Fibroblast of skin of back (primary cell): ENCODE measurements at places on chromosomes 1 and 21.
A peak's percentile ranks its signal among the peaks of the same experiment; 100 is the strongest.

GRCh38 chr1:198595765-198596164, 43.1 kb upstream of the PTPRC start:
- no peak for DNase-seq

DNA sequence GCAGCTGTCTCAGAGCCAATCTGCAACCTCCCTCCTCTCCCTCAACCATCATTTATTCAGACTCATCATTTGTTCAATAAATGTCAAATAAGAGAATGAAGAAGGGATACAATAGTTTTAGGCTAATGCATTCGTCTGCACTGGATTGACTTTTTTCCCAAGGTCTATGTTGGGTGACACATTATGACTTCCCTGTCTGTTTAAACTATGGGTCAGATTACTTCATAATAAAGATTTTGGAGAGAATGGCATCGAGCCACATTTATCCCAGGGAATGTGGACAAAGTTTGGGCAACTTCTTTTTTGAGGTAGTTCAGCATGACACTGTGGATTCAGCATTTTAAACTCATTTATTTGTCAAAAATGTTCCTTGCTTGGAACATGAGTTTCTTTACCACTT, 107.4 kb upstream of the ADGRL2 start:
- no peak for DNase-seq

- peak; percentile 79 for DNase-seq
Observed at GRCh38 chr1:183318433-183318832, 99.7 kb downstream of the NMNAT2 start.

GRCh38 chr1:42844592-42845140, 1.7 kb upstream of the ZNF691 start:
- DNase-seq, result no peak

DNA sequence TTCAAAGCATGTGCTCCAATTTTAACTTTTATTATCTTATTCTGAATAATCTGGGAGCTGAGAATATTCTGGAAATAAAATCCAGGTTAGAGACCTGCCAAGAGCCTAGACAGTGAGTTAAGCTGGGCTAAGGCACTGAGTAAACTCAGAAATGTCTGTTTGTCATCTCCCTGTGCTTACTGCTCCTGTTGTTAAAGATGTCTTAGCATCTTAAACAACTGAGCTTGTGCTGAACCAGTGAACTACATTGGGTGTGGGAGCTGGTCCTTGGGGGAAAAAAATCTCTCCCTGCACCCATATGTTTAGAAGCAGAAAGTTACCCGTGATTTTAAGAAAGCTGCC, 25.0 kb upstream of the AHCYL1 start:
- no peak for DNase-seq

GRCh38 chr1:164771619-164772361, 212.8 kb downstream of the PBX1 start:
- DNase-seq, result peak; percentile 73

DNA sequence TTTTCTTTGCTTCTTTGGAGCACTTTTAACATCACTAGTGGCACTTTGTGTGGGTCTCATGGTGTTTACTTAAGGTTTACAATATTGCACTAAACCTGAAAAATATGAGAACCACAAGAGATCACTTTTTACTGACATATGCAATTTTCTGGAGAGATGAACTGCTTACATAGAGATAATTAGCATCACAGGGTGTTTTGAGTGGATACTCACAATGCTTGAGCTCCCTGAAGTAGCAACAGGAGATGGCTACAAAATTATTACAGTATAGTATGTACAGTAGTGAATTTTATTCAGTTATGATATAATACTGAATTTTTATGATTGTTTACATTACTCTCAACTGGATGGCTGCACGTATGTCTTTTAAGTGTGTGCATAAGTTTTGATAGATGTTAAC, 22.6 kb downstream of the RPRD2 start:
- DNase-seq, result no peak

DNA sequence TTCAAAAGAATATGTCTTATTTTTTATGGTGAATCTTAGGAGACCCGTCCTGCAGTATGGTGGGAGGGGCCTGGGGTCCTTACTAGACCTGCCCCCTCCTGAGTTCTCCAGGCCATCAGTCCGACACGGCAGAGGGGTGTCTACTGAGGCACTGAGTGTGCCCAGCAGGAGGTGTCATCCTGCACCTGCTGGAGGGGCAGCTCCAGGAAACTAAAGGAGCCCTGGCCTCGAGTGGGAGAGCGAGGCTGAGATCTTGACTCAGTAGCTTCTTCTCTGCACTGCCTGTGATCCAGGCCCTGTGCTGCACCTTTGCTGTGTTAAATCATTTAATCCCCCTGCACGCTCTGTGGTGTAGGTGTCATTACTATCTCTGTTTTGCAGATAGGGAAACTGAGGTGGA, 587.7 kb downstream of the PTPRU start:
- no peak for DNase-seq

- no peak for DNase-seq
Observed at GRCh38 chr1:229064320-229065168, 206.4 kb upstream of the RAB4A start.

DNA sequence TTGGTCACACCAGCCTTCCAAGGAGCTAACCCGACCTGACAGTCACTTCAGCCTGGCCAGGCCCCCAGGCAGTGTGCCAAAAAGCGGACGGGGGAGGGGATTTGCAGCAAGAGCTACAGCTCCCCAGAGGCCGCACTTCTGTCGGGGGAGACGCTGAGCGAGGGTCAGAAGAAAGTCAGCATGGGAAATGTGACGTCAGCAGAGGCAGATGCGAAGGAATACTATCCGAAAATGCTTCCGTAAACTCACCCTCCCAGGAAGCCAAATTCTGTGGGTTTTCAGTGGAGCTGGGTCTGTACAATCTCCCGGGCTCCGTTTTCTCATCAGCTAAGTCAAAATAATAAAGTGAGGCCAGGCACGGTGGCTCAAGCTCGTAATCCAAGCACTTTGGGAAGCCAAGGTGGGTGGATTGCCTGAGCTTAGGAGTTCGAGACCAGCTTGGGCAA, 28.5 kb upstream of the ECE1 start:
- DNase-seq, result peak; percentile 48

DNA sequence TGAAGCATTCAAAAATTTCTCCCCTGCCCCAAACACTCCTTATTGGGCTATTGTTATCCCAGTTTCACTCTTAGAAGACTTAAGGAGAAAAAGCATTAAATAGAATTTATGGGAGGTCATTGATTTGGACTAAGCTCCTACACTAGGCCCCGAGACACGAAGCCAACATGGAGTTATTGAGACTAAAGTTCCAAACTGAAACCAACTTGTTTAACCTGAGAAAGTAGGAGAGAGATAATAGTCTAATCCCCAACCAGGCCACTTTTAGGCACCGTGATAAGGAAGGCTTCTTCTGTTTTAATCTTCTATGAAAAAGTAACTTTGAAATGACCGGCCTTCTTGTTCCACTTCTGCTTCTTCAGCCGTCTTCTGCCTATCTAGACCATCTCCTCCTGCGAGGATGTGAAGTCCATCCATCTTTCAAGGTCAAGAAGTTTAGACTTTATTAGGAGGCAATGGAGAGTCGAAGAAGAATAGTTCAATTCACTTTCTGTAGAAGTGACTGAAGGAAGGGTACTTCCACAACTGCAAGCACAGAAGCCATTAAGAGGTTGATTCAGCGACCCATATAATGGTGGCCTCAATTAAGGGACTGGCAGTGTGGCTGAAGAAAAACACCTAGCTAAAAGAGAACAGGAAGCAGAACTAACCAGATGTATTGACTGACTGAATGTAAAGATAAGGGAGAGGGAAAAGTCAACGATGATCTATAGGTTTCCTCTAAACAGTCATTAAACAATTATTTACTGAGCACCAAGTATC, 428.8 kb downstream of the SMYD3 start:
- DNase-seq, result no peak

- no peak for DNase-seq
Observed at GRCh38 chr1:193411714-193412113, 225.3 kb upstream of the B3GALT2 start.

DNA sequence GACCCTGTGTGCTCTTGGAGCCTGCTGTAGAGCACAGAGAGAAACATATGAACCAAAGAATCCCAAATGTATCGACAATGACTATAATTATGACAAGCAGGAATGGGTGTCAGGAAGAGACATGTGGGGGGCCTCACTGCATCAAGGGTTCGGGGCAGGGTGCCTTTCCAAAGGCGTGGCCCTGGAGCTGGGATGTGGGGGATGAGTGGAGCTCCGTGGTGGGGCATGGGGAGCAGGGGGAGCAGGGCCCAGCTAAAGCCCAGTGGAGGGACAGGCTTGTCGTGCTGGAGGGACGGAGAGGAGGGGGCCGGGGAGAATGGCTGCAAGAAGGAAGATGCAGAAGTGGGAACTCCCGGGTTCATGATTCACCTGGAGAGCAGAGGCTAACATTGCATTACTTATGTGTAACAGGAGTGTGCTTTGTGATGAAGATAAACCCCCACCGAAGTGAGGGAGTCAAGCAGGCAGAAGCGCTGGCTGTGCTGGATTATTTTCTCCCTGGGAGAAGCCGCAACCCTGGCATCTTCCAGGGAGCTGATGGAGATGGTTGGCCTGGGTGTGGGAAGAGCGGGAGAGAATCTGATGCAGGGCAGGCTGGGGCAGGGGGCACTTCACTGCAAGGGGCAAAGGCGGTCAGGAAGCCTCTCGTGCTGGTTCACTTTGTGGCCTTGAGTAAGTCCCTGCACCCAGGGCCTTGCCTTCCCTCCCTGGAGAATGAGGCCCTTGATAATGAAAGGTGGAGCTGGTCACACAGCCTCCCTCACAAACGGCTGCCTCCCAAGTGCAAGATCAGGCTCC, 124.6 kb upstream of the RUNX3 start:
- DNase-seq, result no peak

DNA sequence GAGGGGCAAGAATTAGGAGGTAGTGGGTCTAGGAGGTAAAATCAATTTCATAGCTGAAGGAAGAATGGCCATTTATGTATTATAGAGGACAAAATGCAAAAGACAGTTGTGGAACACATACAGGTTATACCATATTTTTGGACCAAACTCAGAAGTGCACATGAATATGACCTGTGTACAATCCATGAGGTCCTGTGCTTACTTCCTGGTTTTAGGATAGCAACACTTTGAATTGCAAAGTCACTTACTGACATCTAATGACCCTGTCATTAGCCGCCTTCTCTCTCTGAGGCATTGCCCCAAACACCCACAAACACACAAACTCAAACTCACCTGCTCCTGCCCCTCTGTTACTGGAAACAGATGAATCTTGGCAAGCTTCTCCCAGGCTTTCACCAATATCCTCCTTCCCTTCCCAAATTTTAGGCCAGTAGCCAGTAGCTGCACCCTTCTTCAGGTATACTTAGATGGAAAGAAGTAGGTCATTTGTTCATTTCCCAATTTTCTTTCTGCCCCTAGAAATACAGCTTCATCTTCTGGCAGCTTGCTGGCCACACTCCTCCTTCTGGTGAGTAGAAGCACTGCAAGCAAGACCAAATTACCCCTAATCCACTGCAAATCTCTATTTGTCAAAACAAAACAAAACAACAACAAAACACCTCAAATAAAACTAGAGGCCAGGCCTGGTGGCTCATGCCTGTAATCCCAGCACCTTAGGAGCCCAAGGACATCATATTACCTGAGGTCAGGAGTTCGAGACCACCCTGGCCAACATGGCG, 13.7 kb upstream of the RPL5 start:
- peak; percentile 31 for DNase-seq

- DNase-seq, result no peak
Observed at GRCh38 chr1:156895927-156896326, 2.4 kb downstream of the PEAR1 start.

GRCh38 chr1:36910886-36911540, 123.3 kb downstream of the GRIK3 start:
- no peak for DNase-seq

- no peak for DNase-seq
Observed at GRCh38 chr1:90834886-90835660, 118.0 kb upstream of the BARHL2 start.

DNA sequence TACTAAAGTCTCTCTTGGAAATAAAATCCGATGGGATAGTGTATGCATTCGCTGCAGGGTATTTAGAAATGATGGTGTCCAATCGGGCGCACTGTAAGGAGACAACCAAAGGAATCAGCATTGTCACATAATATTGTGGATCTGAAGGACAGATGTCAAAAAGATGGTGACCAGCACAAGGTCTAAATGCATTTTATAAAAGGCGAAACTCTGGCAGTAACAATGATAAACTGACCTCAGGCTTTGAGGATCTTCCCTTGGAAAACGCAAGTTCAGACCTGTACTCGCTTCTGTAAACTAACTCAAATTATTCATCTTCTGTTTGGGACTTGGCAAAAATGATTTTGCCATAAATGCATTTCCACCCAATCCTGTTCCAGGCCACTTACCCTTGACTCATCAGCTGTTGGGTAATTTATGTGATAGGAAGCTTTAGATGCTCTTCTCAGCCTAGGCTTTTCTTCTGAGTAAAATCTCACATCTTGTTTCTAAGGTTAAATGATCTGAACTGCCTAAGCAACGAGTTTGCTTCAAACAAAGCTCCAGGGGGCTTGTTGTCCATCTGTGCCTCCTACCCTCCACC, 33.8 kb downstream of the STPG1 start:
- no peak for DNase-seq

DNA sequence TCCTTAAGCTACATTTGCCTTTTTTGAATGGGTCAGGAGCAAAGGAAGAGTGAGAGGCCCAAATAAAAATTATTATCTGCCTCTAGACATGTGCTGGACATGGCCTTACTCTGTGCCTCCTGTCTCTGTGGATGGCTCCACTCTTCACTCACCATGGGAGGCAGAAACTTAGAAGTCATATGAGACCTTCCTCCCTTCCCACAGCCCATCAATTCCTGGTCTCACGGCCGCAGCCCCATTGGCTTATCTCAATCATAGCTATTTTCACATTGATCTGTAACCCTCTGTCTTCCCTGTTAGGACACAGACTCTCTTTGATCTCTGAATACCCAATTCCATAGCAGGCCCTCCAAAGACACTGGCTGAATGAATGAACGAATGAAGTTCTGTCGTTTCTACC, 14.2 kb upstream of the ADORA1 start:
- no peak for DNase-seq

DNA sequence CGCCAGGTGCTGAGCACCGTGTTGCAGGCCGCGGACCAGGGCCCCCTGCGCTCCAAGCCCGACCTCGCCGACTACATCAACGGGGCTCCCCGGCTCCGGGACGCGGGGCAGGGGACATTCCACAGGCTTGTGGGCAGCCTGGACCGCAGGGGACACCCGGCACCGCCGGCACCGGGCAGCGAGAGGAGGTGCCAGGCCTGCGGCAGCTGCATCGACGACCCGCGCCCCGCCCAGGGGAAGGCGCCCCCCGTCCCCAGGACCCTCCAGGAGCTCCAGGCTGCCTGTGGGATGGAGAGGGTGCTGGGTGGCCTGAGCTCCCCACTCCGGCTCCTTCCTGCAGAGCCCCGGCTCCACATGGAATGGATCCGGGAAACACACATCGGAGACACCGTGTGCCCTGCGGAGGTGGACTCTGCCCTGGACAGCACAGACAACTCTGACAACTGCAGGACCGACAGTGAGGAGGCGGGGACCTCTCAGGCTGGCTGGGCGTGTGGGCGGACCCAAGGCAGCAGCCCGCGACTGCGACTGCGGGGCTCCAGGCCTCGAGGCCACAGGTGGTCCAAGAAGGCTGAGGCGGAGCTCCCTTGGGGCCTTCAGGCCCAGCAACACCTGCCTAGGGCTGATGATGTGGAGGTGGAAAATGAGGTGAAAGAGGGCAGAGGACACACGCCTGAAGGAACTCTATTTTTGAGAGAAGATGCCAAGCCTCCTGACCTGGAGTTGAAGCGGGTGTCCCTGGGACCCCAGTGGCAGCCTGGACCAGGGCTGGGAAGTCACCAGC, 22.8 kb downstream of the KIAA1614 start:
- DNase-seq, result no peak
